ENCODE measurements at places on chromosomes 1 and 21.

GRCh38 chr1:3135073-3135702 lies 66.2 kb downstream of the PRDM16 start:
- DNase-seq = no peak

DNA sequence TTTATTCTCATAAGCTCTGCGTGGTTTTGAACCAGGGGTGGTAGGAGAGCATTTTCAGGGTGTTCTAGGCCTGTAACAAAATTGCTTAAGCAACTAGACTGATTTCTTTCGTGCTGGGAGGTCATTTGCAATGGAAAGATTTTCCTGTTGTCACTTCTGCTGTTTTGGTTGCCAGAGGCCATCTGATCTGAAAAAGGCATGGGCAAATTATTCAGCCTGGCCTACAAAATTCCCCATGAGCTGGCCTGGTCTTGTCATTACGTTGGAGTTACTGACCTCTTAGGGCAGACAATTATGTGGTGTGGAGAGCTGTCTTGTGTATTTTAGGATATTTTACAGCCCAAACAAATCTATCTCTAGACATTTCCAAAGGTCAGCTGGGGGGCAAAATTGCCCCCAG lies 444.4 kb upstream of the DAB1 start:
- DNase-seq = no peak

DNA sequence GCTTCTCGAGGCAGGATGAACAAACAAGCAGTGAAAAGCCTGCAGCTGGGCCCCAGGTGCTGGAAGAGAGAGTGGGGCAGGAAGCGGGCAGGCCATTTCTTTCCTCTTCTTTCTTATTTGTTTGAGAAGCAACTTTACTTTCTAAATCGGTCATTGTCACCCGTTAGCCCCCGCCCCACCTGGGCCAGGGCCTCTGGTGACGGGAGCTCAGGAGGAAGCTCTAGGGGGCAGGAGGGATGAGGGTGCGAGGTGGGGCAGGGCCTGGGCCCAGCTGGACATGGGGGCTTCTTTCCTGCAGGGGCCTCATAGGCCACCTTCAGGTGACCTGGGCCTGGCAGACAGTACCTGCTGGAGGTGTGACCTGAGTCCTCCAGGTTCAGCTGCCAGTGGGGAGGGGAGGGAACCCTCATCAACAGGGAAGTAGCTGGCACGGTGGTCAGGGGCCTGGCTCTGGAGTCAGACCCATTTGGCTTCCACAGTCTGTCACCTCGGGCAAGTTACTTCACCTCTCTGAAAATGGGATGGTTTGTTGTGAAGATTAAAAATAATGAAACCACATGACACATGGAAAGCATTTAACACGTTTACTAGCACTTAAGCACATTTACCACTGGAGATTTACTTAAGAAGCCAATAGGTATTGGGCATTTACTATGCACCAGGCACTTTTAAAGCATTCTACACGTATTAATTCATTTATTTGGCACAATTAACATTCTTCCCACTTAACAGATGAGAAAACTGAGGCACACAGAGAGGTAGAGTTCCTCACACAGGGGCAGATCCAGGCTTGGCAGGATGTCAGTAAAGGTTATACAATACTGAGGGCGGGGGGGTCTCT lies 54.1 kb upstream of the ID3 start:
- DNase-seq = no peak

DNA sequence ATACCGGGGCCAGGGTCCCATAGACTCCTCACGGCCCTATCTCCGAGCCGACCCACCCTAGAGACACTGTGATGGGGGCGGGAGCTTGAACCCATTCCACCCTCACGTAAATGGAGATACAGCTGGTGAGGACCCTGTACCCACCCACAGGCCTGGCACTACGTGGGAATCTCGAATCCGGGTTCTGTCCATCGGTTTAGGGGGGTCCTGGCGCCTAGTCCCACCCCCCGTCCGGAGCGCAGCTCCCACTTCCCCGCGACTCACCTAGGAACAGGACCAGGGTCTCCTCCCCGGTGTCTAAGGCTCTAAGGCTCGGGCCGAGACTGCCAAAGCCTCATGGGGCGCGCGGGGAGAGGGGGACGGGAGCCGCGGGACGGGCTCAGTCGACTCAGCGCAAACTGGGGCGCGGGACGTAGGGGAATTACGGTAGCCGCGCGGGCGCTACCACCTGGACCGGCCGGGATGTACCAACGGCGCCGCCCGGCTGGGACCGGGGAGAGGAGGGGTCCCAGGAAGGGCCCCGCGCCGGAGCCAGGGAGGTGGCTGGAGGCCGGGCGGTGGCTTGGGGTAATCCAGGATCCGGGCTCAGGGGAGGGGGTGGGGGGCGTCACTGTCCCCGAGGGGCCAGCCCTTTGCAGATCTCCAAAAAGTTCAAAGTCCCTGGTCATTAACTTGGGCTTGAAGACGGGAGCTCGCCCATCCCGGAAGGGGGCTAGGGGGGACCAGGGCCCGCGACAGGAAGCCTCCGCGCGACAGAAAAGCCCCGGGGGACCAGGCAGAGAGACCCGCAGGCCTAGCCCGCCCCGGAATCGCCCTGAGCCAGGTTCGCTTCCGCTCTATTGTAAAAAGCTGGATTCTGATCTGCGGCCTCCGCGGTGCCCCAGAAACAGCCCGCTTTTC lies 1.0 kb downstream of the PLEKHG5 start:
- peak; percentile 77 for DNase-seq

- DNase-seq = no peak
Measured at GRCh38 chr1:100868364-100868995, 26.2 kb downstream of the EXTL2 start.

- DNase-seq = no peak
Measured at GRCh38 chr1:163315773-163316374, 5.9 kb upstream of the NUF2 start.

- no peak for DNase-seq
Measured at GRCh38 chr1:206757524-206758266, 12.9 kb upstream of the IL19 start.

- no peak for DNase-seq
Measured at GRCh38 chr1:9112961-9113880, 15.7 kb downstream of the GPR157 start.

DNA sequence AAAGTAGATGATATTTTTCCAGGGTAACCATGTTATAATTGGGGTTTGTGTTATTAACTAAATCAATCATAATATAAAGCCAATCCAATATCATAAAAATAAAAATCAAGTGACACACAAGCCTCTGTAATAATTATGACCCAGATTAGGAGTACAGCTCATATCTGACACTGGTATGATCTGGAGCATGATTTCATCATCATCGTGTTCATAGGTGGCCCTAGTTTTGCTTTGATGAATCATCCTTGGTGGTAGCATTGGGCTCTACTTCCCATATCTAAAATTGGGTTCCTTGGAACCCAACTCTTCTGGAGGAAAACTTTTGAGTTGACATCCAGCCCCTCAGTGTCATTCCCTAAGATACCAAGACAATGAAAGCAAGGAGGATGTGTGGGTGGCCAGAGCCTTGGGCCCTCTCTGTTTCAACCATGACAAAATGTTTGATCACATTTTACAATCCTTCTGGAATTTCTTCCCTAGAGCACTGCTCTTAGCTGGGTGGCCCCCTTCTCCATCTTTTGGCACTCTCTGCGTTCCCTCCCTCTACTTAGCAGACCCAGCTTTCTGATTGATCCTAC lies 37.0 kb upstream of the ENAH start:
- DNase-seq = no peak

DNA sequence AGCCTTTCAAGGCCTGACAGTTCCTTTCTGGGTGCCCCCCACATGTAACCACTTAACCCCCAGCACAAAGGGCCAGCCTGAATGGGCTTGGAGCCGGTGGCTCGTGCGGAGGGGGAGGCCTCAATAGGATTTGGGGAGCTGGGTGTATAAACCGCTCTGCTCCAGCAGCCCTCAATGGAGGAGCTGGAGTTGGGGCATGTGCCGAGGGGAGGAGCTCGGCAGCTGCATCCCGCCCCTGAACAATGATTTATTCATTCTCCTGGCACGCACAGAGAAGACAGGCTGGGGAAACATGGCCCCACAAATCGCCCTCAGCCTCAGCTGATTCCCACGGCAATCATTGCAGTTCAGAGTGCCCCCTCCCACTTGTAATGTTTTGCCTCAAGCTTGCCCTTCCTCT lies 6.9 kb upstream of the C1orf216 start:
- DNase-seq = no peak

- no peak for DNase-seq
Measured at GRCh38 chr1:61487801-61488200, 237.1 kb downstream of the TM2D1 start.

- DNase-seq = no peak
Measured at GRCh38 chr1:149942885-149943284, 6.2 kb upstream of the MTMR11 start.

DNA sequence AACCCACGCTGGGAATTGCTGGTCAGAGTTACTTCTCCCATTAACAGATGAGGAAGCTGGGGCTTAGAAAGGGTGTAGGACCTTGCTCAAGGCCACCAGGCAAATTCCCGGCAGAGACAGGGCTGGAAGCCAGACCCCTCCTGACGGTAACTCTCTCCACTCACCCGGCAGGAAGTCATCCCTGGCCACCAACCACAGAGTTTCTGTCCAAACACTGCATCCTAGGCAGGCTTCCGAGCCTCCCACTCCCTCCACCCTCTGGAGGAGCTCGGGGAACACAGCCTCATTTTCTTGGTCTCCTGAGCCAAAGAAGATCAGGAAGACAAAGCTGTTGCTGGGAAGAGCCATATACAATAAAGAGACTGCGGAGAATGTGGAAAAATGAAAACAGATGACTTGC lies 25.0 kb upstream of the ZNF436 start:
- DNase-seq = peak; percentile 17

- no peak for DNase-seq
Measured at GRCh38 chr1:171265686-171266085, 17.4 kb downstream of the FMO1 start.

GRCh38 chr1:33346927-33347649 lies 26.2 kb upstream of the A3GALT2 start:
- no peak for DNase-seq

GRCh38 chr1:205572421-205572820 lies 59.4 kb downstream of the ELK4 start:
- no peak for DNase-seq

- DNase-seq = peak; percentile 38
Measured at GRCh38 chr1:56645677-56646305, 677 bp downstream of the PRKAA2 start.

All from cerebellum (tissue), 4 donors.